Large intestine (tissue), 12 donors: ENCODE measurements at places on chromosomes 11 and 22.
A peak's percentile ranks its signal among the peaks of the same experiment; 100 is the strongest.

- no peak for DNase-seq
These were observed 3.3 kb upstream of the MMP10 start for GRCh38 chr11:102783720-102784119.

DNA sequence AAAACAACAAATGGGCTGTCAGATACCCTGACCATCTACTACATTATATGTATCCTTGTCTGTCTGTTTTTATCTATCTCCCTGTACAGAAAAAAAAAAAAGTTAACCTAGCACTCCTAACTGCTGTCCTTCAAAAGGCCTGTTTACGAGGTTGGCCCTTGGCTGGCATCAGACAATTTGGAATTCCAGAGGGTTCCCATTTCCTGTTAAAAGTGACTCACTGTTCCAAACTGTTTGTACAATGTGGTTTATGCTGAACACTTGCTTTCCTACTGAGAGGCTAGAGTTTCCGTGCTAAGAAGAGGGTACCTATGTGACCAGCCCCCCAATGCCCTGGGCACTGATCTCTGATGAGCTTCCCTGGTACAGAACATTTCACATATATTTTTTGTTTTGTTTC, 65.9 kb upstream of the HMGXB4 start:
- no peak for DNase-seq

- no peak for DNase-seq
These were observed 45.7 kb upstream of the TSPAN18 start for GRCh38 chr11:44680982-44681597.

DNA sequence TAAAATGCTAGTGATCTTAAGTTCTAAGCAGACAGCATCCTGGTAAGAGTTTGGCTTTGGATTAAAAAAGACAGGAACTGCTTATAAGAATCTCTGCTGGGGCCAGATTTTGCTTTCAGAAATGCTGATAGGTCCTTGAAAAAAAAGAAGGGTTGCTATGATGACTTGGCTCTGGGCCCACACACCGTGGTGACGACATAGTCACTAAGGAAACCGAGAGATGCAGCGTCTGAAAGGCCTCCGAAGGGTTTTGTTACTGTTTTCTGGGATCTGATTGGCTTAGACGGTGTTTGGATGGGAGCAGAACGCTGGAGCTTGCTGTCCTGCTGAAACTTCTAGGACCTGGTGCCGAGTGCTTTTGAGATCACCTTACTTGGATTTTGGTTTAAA, 8.4 kb downstream of the FAM118A start:
- DNase-seq, result peak; percentile 74

- DNase-seq, result no peak
These were observed 67.8 kb downstream of the FAM168A start for GRCh38 chr11:73530109-73530508.

GRCh38 chr11:116851626-116852025, 14.2 kb upstream of the APOA1 start:
- no peak for DNase-seq

- no peak for DNase-seq
These were observed 14.5 kb downstream of the THOC5 start for GRCh38 chr22:29539105-29539504.

- DNase-seq, result no peak
These were observed 6.6 kb downstream of the TSPAN4 start for GRCh38 chr11:849104-849824.

GRCh38 chr11:62182147-62182891, 7.7 kb upstream of the SCGB1D1 start:
- DNase-seq, result no peak

- DNase-seq, result no peak
These were observed 568 bp downstream of the ALG8 start for GRCh38 chr11:78138694-78139421.
